ENCODE measurements at places on chromosomes 5 and 9. TPM values are rescaled to one million over a fixed set of nuclear protein-coding genes. Genes with fewer than 3 reads are reported as not detected.

Gene SLC22A4
- total RNA-seq, result 0.99 TPM

Gene PCDHGA6
- 21.6 TPM for total RNA-seq

Gene LEAP2
- total RNA-seq, result 2.9 TPM

Gene DENND4C
- 13.9 TPM for total RNA-seq

Gene GALNT12
- 0.54 TPM for total RNA-seq

Gene ST8SIA4
- 0.35 TPM for total RNA-seq

Gene TRPM6
- total RNA-seq, result not detected

Gene ANKRD31
- total RNA-seq, result 0.04 TPM

Gene NEURL1B
- total RNA-seq, result 5.1 TPM

Gene CEP78
- 60.5 TPM for total RNA-seq

Gene SNCB
- total RNA-seq, result not detected

Gene NOTCH1
- 50.2 TPM for total RNA-seq

Gene BTNL8
- not detected for total RNA-seq

Gene SLC35A4
- total RNA-seq, result 99.6 TPM

Gene PCDHA13
- total RNA-seq, result 5.8 TPM

Gene TRPM3
- total RNA-seq, result not detected

All from A673 (cell line).